ENCODE measurements at places on chromosomes 4 and X.

DNA sequence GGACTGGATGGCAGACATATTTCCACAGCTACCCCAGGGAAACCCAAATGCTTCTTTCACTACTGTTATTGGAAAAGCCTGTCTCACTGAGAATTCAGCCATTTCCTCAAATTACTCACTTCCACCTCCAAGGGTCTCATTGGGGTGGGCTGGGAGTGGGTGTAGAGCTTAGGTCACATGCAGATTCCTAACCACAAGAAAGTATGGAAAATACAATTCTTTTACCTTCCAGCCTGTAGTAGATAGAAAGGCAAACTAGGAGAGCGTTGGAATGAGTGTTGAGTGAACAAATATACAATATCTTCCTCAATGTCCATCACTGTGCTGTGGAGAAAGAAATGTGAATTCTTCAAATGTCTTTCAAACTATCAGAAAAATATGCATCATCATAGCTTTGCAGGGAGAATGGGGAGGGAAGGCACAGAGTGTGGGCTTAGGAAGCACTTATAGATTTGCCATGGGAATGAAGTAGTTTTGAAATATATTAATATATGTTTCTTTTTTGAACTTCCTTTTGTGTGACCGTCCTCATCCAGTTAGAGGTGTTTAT is 245.3 kb upstream of the JADE1 start:
- no peak for DNase-seq

GRCh38 chrX:12065251-12065650 is 73.0 kb upstream of the FRMPD4 start:
- DNase-seq = no peak

DNA sequence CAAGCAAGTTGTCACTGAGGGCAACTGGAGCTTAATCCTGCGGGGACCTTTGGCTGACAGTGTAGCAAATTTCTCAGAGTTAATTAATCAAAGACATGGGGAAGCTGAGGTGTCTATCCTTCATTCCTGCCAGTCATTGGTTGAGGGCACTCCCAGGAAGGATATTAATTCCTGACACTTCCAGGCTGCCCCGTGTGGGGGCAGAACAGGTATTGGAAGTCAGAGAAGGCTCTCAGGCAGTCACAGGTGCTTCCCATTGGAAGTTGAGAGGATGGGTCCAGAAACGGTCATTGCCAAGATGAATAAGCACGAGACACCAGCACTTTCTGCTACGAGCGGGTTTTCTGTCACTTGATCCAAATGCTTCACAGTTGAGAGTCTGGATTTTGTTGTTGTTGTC is 29.1 kb upstream of the CD38 start:
- no peak for DNase-seq

GRCh38 chr4:185119927-185120630 is 23.0 kb upstream of the SLC25A4 start:
- DNase-seq = no peak

- no peak for DNase-seq
Measured at GRCh38 chrX:110268886-110269285, 49.0 kb downstream of the AMMECR1 start.

DNA sequence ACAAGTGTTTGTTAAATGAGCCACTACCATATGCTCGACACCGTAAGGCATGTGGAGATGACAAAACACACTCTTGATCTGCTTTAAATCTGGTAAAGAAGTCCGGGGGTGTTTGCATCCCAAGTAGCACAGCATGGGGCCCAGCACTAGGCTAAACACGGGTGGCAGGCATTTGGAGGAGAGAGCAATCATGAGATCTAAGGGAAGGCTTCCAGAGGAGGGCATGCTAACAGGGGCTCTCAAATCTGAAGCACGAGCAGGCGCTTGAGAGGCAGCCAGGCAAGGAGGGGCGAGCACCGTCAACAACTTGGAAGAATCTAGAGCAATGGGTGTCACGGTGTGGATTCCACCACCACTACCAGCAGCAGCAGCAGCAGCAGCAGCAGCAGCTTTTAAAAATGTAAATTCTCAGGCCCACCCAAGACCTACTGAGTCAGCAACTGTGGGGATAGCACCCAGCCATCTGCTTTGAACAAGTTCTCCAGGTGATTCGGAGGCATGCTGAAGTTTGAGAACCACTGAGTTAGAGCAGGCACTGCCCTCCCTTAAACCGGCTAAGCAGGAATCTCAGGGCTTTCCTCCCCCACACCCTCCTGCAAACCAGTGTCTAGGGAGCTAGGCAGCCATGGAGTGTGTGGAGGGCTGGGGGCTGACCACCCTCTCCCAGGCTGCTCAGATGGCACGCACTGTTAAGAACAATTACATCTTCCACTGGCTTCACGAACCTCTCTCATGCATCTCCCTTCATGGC is 70.2 kb upstream of the MAP3K15 start:
- DNase-seq = no peak

GRCh38 chrX:154833746-154834274 is 652 bp downstream of the SMIM9 start:
- DNase-seq = no peak

DNA sequence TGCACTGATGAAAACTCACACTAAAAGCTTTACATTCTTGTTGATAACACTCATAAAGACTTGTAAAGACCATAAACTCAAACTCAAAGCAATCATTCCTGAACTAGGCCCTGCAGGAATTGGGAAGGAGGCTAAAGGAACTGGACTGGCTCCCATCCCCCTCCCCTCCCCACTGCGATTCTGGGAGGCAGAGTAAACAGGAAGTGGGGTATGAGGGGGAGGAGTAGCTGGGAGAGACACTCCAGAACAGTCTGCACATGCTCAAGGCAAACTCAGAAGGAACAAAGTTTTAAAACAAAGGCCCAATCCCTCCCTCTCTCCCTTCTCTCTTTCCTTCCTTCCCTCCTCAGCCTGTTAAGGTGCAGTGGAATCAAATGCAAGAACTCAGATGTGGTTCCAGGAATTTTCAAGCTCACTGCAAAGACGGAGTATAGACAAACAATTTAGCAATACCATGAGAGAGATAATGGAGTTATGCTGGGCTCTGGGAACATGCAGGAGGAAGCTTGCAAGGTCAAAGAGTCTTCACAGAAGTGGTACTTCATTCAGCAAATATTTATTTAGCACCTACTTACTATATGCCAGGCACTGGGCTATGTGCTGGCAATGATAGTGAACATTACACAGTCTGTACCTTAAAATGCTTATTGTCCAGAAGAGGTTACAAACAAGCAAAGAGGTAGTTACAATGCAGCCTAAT is 15.9 kb downstream of the MID1IP1 start:
- DNase-seq = no peak

GRCh38 chr4:16026160-16026761 is 57.6 kb downstream of the PROM1 start:
- no peak for DNase-seq

GRCh38 chrX:133654811-133655210 is 239.5 kb upstream of the GPC4 start:
- DNase-seq = no peak

DNA sequence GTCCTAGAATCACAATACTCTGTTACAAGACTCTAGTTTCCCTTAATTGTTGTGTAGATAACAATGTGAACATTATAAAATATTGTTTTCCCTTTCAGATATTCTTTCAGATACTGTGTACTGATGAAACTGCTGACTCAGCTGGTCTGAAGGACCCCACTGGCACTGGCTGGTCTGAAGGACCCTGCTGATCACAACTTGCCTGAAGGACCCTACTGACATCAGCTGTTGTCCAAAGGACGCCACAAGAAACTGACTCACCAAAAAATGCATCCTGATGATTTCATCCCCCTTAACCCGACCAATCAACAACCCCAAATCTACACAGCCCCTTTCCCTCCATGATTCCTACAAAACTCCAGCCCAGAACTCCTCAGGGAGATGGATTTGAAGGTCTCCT is 258.8 kb upstream of the GNPDA2 start:
- DNase-seq = no peak

GRCh38 chrX:132270699-132271098 is 51.5 kb upstream of the RAP2C start:
- no peak for DNase-seq

DNA sequence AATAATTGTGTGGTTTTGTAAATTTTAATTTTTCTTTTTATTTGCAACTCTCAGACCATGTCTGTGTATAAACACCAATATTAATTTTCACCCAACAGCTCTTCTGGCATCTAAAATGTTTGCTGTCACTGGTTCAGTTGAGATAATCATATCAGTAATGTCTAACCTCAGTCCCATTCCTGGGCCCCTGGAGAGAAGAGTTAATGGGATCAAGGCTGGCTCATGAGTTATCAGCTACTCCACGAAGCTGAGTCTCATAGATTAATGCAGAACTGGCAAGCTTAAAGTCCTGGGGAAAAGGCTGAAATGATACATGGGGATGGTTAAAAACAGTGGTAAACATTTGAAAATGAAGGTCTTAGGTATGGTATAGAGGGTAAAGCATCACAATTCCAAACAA is 28.4 kb upstream of the TSPAN5 start:
- DNase-seq = no peak

DNA sequence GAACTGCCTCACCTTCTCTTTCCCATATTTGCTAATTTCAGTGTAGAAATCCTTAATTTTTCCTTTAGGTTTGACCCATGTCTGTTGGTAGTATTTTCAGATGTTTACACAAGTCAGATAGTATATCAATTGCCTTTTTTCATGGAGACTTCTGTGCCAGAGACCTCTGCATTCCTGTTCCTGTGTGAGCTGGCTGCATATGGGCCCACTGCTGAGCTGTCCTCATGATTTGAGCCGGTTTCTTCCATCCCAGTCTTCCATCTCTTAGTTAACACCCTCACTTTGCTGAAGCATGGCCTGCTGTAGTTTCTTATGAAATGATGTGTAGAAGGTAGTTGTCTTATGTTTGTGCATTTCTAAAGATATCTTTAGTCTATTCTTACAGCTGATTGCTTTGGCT is 40.0 kb downstream of the CDS1 start:
- DNase-seq = no peak

DNA sequence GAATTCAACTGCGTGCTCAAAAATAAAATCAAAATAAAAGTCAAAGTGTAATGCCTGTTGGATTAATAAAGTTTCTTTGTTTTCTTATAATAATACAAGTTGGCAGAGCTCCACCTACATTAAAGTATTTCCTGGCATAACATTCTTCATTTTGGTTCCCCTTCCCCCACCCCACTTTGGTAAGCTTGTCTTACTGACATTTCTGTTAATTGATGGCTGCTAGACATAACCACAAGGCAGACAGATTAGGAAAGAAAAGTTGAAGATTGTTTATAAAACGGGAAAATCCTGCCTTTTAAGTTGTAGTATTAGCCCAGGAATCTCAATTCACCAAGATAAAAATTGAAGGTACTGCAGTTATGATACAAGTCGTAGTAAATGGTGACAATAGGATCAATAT is 246.5 kb upstream of the RPS6KA3 start:
- no peak for DNase-seq

GRCh38 chrX:74925225-74926088 is at the start of gene NEXMIF:
TSS of gene NEXMIF (minus strand) at chrX:74925452.
- DNase-seq = no peak

DNA sequence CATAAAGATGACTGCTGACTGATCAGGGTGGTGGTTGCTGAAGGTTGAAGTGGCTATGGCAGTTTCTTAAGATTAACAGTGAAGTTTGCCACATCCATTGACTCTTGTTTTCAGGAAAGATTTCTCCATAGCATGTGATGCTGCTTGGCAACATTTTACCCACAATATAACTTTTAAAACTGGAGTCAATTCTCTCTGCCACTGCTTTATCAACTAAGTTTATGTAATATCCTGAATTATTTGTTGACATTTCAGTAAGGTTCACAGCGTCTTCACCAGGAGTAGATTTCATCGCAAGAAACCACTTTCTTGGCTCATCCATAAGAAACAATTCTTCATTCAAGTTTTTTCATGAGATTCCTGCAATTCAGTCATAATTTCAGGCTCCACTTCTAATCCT is 166.5 kb upstream of the SPRY1 start:
- DNase-seq = no peak

DNA sequence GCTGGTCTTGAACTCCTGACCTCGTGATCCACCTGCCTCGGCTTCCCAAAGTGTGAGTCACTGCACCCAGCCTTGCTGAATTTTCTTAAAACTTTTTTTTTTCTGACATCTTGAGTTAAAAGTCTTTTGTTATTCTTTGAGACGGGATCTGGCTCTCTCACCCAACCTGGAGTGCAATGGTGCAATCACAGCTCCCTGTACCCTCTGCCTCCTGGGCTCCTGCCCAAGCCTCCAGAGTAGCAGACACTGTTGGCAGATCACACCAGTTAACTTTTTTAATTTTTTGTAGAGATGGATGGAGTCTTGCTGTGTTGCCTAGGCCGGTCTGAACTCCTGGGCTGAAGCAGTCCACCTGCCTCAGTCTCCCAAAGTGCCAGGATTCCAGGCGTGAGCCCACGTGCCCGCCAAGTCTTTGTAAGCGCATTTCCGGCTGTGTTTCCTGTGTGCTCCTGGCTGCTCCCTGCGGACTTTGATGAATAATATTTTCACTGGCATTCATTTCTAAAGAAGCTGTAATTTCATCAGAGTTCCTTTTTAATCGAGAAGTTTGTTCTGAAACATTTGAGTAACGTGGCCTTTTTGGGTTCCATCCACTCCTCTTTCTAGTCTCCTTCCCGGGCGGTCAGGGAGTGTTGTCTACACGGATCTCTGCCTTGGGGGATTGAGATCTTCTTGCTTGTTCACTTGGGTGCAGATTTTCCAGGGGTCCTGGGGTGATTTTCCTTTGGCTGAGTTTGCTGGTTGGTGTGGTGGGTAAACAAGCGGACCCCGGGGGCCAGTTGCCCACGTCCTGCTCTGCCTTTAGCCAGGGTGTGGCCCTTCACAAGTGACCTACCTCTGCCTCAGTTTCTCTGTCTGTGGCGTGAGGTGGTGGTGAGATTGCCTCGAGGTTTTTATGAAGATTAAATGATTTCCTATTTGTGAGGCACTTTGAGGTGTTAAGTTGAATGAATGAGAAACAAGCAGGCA is 44.4 kb downstream of the PCGF3 start:
- no peak for DNase-seq

DNA sequence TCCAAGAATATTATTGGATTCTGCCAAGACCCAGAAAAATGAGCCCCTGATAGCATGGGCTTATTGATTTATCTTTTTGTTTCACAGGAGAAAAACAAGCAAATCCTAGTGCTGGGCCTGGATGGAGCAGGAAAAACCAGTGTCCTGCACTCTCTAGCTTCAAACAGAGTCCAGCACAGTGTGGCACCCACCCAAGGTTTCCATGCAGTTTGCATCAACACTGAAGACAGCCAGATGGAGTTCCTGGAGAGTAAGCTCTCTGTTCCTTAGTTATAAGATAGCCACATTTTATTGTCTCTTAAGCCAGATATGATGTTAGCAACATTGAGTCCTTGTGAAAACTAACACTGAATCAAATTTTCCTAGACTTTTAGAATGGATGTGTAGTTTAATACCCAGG is 5.5 kb downstream of the ARL9 start:
- no peak for DNase-seq

DNA sequence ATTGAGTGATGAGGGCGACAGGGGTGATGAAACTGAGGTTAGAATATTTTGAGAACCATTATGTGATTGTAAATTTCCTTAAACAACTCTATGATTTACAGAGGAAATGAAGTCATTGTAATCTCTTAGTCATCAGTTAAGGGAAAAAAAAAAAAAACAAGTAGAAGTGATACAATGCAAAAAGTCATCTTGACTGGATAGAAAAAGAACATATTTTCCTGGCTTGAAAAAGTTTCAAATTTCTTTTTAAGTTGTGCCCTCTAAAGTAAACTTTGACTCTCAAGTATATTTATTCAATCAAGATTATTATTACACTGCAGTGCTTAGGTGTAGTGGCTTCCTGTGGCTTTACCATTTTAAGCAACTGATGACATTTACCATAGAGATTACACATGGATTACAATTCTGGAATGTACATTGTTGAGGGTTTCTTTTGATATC is 40.6 kb downstream of the GABRB1 start:
- DNase-seq = no peak

All from SHP77 treated with DMSO at 0.1 percent for 48 hours (cell line).